Mammary epithelial cell (primary cell): ENCODE measurements at places on chromosomes 12 and 14. TPM values are rescaled to one million over a fixed set of nuclear protein-coding genes. Genes with fewer than 3 reads are reported as not detected.

DNA sequence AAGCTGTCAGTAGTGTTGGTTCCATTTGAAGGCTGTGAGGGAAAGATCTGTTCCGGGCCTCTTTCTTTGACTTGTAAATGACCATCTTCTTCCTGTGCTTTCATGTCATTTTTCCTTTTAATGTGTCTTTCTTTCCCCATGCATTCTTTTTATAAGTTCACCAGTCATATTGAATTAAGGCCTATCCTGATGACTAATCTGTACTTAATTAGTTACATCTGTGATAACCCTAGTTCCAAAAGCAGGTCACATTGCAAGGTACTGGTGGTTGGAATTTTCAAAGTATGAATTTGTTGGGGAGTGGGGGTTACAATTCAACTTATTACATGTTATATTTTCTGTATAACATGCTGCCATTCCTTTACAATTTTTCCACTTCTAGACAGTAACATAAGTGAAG, 1642.1 kb upstream of the FLRT2 start:
- DNase-seq = no peak

GRCh38 chr14:94643316-94644101, 31.3 kb downstream of the SERPINA3 start:
- DNase-seq = no peak

- no peak for DNase-seq
Observed at GRCh38 chr14:90449411-90449810, 52.6 kb downstream of the CALM1 start.

DNA sequence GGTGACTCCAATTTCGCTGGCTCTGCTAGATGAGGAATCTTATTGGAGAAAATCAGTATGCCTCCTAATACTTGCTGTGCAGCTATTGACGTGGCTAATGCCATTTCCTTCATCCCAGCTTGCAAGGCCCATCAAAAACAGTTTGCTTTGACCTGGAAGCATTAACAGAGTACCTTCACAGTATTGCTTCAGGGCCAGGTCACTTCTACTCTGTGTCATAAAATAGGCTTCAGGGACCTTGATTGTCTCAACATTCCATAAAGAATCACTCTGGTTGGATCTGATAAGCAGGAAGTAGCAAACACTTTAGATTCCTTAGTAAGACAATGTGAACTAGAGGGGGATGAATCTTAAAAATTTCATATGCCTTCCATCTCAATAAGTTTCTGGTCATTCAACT, 26.9 kb upstream of the ZNF641 start:
- no peak for DNase-seq

The PAPOLA gene
- total RNA-seq = 151 and 152 TPM in 2 replicates

DNA sequence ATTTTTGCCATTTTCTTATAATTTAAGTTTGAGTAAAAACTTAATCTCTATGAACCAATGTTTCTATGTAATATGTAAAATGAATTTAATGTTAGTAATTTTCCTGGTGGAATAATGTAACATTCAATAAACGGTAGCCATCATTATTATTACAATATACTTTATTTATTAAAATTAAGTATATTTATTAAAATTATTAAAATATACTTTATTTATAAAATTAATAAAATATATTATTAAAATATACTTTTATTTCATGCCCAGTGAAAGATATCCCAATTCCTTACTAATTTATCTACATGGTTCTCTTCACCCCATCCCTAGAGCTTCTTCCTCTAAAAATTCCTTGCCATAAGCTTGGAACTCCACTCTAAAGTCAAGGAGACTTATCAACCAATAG, 2.5 kb downstream of the CAPS2 start:
- no peak for DNase-seq

DNA sequence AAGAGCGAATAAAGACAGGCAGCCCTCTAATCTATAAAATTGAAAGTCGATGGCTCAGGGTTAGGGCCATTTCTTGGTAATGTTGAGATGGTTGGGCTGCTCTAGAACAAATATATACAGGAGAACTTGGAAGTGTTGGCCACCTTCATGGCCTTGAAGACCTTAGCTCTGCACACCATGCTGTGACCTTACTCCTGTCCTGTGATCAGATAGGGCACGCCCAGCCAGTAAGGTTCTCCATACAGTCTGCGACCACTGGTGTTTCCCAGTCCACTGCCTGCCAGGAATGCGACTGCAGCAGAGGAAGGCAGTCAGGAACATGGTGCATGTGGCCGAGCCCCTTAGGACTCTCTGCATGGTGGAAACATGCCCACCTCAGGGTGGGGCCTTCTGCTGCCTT, 73.2 kb upstream of the PSMA6 start:
- no peak for DNase-seq

The CD163L1 gene
- total RNA-seq = 2.0 TPM

The ACVR1B gene
- total RNA-seq = 13.7 TPM

GRCh38 chr12:10715491-10715890, 7.6 kb downstream of the YBX3 start:
- no peak for DNase-seq

DNA sequence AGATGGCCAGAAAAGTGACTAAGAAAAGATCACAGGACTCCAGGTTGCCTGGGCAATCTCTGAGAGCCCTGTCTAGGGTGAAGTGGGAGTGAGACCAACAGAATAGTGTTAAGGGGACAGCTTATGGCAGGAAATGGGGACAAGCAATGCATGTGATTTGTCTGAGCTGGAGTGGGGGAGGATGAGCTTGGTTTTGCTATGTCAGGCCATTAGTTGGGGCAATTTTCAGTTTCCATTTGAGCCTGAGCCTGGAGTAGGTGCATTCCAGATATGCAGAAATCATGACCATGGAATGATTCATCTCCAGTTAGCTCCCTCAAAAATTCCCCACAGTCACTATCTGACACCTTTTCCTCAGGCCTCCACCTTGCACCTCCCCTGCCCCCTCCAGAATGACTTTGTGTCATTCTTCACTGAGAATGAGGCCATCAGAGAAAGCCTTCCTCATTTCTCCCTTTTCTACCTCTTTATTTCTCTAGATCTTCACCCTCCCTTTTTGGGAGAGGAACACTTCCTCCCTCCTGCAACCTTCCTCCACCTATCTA, 150.9 kb upstream of the PLEKHG7 start:
- peak; percentile 97 for DNase-seq

The TBX5 gene
- not detected for total RNA-seq
